ENCODE measurements at places on chromosomes 3 and 15. TPM values are rescaled to one million over a fixed set of nuclear protein-coding genes. Genes with fewer than 3 reads are reported as not detected.

Gene NR2E3
- not detected for total RNA-seq

Gene SLC15A2
- 5.7 TPM for total RNA-seq

Gene CPA3
- not detected for total RNA-seq

Gene TMEM158
- 0.15 TPM for total RNA-seq

Gene CXCR6
- 91.7 TPM for total RNA-seq

Gene GOLGA6L4
- total RNA-seq, result 1.2 TPM

Gene USP50
- total RNA-seq, result 0.66 TPM

Gene ARPC4
- total RNA-seq, result 292 TPM

Gene CACNA1D
- 0.41 TPM for total RNA-seq

Gene TMCC1
- 24.9 TPM for total RNA-seq

Gene PYGO1
- not detected for total RNA-seq

Gene SELENOT
- total RNA-seq, result 131 TPM

Gene GP9
- total RNA-seq, result not detected

Gene IL5RA
- not detected for total RNA-seq

Gene CYP1A2
- total RNA-seq, result not detected

Gene GRM2
- 2.1 TPM for total RNA-seq

Gene LYZL4
- not detected for total RNA-seq

Gene NCKIPSD
- total RNA-seq, result 30.0 TPM

Gene GREM1
- total RNA-seq, result not detected

Gene MYO5C
- 1.0 TPM for total RNA-seq

Gene AMIGO3
- 0.51 TPM for total RNA-seq

Gene TLR9
- 0.49 TPM for total RNA-seq

Gene P2RY14
- total RNA-seq, result 17.8 TPM

Gene KNL1
- total RNA-seq, result 36.6 TPM

Gene CHRFAM7A
- total RNA-seq, result not detected

Gene EFCAB12
- total RNA-seq, result 0.83 TPM

Gene LAMB2
- total RNA-seq, result not detected

Gene ACY1
- 23.1 TPM for total RNA-seq

Gene FAM3D
- total RNA-seq, result not detected

Gene MITF
- total RNA-seq, result 0.27 TPM

Gene ANKRD34C
- total RNA-seq, result not detected

Gene SPSB4
- not detected for total RNA-seq

Gene LRRK1
- 0.44 TPM for total RNA-seq

Gene ONECUT1
- total RNA-seq, result not detected

Gene MLF1
- total RNA-seq, result 0.80 TPM

Gene SPATA16
- total RNA-seq, result not detected

Gene STRIT1
- not detected for total RNA-seq

Gene POLQ
- 27.1 TPM for total RNA-seq

Gene NR2C2
- 62.1 TPM for total RNA-seq

Gene GOLGA8N
- 30.5 TPM for total RNA-seq

Gene LEKR1
- total RNA-seq, result 0.59 TPM

Gene SLC51B
- not detected for total RNA-seq

Gene USF3
- total RNA-seq, result 20.1 TPM

Gene CP
- not detected for total RNA-seq

Gene IQCF5
- total RNA-seq, result not detected

Gene ADAMTS9
- total RNA-seq, result not detected
